ENCODE measurements at places on chromosomes 7 and 10.

DNA sequence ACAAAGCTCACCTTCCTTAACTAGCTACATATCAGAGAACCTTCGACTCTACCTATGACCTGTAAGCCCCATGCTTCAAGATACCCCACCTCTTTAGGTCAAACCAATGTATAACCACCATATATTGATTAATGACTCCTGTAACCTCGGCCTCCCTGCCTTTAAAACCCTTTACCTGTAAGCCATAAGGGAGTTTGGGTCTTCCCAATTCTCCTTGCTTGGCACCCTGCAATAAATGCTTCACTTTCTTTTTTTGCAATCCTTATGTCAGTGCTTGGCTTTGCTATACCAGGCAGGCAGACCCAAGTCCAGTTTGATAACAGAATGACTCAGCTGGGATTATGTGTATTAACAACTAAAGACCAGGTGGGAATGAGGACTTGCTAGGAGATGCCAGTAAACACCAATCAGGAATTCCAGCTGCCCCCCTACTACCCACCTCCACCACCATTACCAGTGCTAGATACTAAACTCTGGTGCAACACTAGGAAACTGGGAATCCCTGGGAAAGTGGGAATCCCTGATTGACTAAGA, 22.0 kb upstream of the SLC35G1 start:
- no peak for DNase-seq

- DNase-seq, result no peak
Observed at GRCh38 chr7:17033245-17033644, 151.5 kb upstream of the AGR3 start.

DNA sequence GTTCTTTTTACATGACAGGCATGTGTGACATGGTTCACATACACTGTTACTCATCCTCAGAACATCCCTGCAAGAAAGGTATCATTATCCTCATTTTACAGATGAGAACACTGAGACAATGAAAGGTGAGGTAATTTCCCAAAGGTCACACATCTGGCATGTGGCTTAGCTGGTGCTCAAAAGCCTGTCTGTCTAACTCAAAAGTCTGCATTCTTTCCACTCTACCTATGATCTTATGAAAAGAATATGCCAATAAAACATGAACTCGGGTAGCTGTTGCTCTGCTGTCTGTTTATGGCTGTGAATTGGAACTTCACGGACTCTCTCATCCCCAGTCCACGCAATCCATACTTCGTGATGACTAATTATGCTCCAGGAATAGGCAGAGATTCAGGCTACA, 79.0 kb upstream of the ODAD2 start:
- no peak for DNase-seq

- no peak for DNase-seq
Observed at GRCh38 chr7:41385996-41386395, 316.9 kb downstream of the INHBA start.
